PC-9 (cell line): ENCODE measurements at places on chromosomes 5 and 9. TPM values are rescaled to one million over a fixed set of nuclear protein-coding genes. Genes with fewer than 3 reads are reported as not detected.

MEGF10 gene
- not detected in 2 replicates for total RNA-seq

CTXN3 gene
- total RNA-seq = not detected in 2 replicates

PCDHGA8 gene
- total RNA-seq = not detected in 2 replicates

OR1J2 gene
- not detected in 2 replicates for total RNA-seq

TRIM36 gene
- 0.15 and 0.22 TPM in 2 replicates for total RNA-seq

DNA sequence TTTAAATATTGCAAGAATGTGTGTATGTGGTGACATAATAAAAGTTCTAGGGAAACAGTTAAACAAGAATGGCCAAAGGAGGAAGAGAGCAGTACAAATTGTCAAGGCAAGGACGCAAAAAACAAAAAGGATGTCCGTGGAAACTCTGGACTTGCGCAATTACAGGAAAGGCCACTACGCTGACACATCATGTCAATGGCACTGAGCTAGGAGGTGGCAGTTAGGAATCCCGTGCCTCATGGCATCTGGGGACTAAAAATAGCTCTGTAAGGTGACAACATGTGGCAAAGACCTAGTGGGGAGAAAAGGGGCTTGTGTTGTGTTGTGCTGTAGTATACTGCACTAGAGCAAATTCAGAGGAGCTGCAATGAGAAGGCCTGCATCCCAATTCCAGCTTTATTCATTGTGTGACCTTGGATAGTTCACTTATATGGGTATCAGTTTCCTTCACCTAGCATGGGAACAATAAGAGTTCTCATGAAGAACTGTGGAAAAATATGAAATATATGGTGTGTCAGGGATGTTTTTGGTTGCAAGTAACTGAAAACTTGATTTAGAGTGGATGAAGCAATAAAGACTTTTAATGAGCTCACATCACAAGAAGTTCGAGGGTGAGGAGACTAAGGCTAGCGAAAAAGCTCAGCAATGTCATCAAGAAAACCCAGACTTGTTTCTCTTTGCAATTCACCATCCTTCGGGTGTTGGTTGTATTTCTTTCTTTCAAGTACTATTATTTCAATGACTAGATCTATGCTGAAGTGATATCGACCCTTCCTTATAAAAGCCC is 124.1 kb upstream of the STC2 start:
- peak overlapping the region; percentile 100 for H3K27ac ChIP-seq
- H3K27me3 ChIP-seq = no peaks in the 10 kb centered on the region
- DNase-seq = peak; percentile 97
- no peaks in the 10 kb centered on the region for H3K36me3 ChIP-seq

DNA sequence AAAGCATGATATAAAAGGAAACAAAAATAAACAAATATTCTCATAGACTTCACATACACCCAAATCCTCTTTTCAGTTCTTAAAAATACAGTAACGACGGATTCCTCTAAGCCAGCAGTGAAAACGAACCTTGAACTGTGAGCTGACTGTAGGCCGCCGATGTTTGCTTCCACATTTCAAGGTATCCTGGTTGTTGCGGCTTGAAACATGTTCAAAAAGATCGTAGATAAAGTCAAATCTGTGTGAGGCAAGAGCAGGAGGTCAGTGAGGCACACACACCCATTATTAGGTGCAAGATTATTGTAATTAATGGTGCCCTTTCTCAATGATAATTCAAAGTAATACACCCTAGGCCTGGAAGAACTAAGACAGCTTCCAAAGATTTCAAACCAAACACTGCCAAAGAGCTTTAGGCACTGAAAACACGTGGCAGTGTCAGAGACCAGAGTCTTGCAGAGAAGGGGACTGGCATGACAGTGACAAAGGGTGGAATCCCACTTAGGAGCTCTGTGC is 141.2 kb upstream of the RETREG1 start:
- no peak for DNase-seq
- H3K27me3 ChIP-seq = no peaks in the 10 kb centered on the region
- H3K4me1 ChIP-seq = no peaks in the 10 kb centered on the region
- H3K27ac ChIP-seq = no peak overlapping the region

DNA sequence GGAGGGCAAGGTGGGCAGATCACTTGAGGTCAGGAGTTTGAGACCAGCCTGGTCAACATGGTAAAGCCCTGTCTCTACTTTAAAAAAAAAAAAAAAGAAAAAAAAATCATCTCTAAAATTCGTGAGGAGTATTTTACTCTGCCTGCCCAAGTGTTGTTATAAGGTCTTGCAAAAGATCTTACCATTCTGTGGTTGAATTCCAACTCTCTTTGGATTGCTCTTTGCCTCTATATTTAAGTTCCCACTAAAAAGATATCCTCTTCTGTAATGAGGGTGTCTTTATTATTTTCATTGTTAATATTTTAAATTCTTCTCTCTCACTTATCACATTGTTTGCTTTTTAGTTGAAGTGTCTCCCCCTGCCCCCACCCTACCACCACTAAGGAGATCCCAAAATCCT is 33.4 kb downstream of the CREBRF start:
- no peak for DNase-seq
- H3K4me1 ChIP-seq = peaks cover 12% of the 10 kb centered on the region
- no peaks in the 10 kb centered on the region for H3K27me3 ChIP-seq
- peaks cover 6% of the 10 kb centered on the region; the same call in 1 of the 2 replicates for H3K36me3 ChIP-seq
- H3K27ac ChIP-seq = no peak overlapping the region

GRCh38 chr5:157283434-157283833 is 17.5 kb downstream of the CYFIP2 start:
- no peak overlapping the region for H3K4me3 ChIP-seq
- H3K27me3 ChIP-seq = peaks cover 12% of the 10 kb centered on the region; the same call in 1 of the 2 replicates
- no peaks in the 10 kb centered on the region for H3K36me3 ChIP-seq
- H3K4me1 ChIP-seq = no peaks in the 10 kb centered on the region
- no peak for DNase-seq

DNA sequence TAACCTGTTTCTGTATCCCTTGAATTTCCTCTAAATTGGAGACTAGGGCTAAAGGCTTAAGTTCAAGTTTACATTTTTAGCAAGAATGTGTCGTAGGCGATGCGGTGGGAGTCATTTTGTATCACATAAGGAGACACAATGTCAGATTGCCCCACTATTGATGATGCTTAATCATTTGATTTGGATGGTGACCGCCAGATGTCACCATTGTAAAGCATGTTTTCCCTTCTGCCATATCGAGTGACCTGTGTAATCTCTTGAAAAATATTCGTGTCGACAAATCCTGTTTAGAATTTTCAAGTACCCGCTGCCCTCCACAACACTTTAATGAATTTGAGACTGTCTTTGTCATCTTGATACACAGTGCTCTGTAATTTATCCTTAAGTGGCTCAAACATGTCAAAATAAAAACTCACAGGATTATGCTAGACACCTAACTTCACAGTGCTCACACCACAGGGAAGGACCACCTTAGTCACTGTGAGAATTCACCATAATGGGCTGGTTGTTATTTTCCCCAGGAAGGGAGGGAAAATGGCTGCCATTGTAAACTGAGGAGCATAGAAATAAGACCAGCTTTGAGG is 34.5 kb upstream of the SLC46A2 start:
- H3K36me3 ChIP-seq = no peaks in the 10 kb centered on the region
- peak; percentile 38 for DNase-seq
- H3K27me3 ChIP-seq = no peaks in the 10 kb centered on the region
- H3K4me3 ChIP-seq = no peak overlapping the region
- 0 out of 2 replicates have a peak, but pooled peaks cover 4% of the 10 kb centered on the region for H3K4me1 ChIP-seq

- H3K27ac ChIP-seq = no peak overlapping the region
- H3K4me3 ChIP-seq = no peak overlapping the region
- no peak for DNase-seq
- H3K36me3 ChIP-seq = no peaks in the 10 kb centered on the region
- H3K27me3 ChIP-seq = no peaks in the 10 kb centered on the region
Observed at GRCh38 chr5:67187006-67187715, 9.4 kb downstream of the CD180 start.

- H3K4me3 ChIP-seq = no peak overlapping the region
- H3K4me1 ChIP-seq = peaks cover 50% of the 10 kb centered on the region
- H3K27ac ChIP-seq = no peak overlapping the region
- no peaks in the 10 kb centered on the region for H3K36me3 ChIP-seq
- H3K27me3 ChIP-seq = no peaks in the 10 kb centered on the region
Observed at GRCh38 chr9:124293718-124294506, 36.2 kb downstream of the NEK6 start.

GRCh38 chr5:43750809-43751208 is 147.8 kb downstream of the NNT start:
- H3K27me3 ChIP-seq = peaks cover 20% of the 10 kb centered on the region
- no peak overlapping the region for H3K4me3 ChIP-seq
- H3K36me3 ChIP-seq = no peaks in the 10 kb centered on the region
- H3K4me1 ChIP-seq = no peaks in the 10 kb centered on the region
- no peak overlapping the region for H3K27ac ChIP-seq

DNA sequence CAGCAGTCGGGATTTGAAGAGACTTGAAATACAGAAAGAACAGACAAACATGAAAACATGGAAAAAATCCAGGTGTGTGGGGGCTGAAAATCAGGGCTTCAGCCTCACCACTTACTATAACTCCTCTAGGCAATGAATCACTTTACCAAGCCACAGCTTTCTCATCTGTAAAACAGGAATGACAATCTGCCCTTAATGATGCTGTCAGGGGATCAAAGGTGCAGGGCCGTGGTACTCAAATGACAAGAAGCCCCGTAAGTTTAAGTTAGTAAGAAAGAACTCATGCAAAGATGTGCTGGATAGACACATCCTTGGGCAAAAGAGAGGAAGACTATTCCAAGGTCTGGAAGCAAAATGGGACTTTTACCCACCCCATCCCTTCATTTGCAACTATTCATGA is 34.7 kb downstream of the FBXW2 start:
- H3K4me1 ChIP-seq = no peaks in the 10 kb centered on the region
- no peaks in the 10 kb centered on the region for H3K27me3 ChIP-seq
- no peak overlapping the region for H3K27ac ChIP-seq
- 0 out of 2 replicates have a peak, but pooled peaks cover 15% of the 10 kb centered on the region for H3K36me3 ChIP-seq

GRCh38 chr9:22052376-22052945 is 43.4 kb upstream of the CDKN2B start:
- H3K27me3 ChIP-seq = no peaks in the 10 kb centered on the region
- H3K4me3 ChIP-seq = no peak overlapping the region
- H3K4me1 ChIP-seq = peaks cover 27% of the 10 kb centered on the region
- peak overlapping the region; percentile 83 for H3K27ac ChIP-seq
- DNase-seq = peak; percentile 87

DNA sequence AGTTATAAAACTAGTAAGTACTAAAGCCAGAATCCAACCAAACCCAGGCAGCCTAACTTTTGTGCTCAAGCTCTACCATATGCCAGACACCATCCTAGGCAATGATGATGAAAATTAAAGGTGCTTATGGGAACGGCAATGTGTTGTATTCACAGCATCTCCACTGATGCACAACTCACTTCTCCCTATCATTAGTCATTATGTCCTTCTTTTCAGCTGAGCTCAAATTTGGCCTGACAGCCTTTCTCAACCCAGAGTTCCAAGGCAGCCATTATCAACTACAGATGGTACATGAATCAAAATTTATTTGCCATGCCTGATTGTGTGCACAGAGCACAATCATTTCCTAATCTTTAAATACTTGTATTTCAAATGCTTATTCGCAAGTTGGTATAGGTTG is 121.6 kb upstream of the TNPO1 start:
- no peaks in the 10 kb centered on the region for H3K36me3 ChIP-seq
- H3K4me1 ChIP-seq = no peaks in the 10 kb centered on the region
- H3K27me3 ChIP-seq = no peaks in the 10 kb centered on the region

GRCh38 chr5:20522905-20523482 is 535.0 kb upstream of the CDH18 start:
- H3K36me3 ChIP-seq = no peaks in the 10 kb centered on the region
- H3K4me1 ChIP-seq = no peaks in the 10 kb centered on the region
- H3K27ac ChIP-seq = no peak overlapping the region

DNA sequence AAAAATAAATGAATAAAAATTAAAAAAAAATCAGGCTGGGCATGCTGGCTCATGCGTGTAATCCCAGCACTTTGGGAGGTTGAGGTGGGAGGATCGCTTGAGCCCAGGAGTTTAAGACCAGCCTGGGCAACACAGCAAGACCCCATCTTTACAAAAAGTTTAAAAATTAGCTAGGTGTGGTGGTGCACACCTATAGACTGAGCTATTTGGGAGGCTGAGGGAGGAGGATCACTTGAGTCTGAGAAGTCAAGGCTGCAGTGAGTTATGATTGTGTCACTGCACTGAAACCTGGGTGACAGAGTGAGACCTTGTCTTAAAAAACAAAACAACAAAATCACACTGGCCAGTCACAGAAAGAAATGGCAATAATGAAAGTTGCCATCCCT is 3.4 kb upstream of the CNTRL start:
- peak overlapping the region; percentile 59 for H3K27ac ChIP-seq
- no peaks in the 10 kb centered on the region for H3K36me3 ChIP-seq
- H3K4me1 ChIP-seq = peaks cover 15% of the 10 kb centered on the region; the same call in 1 of the 2 replicates
- DNase-seq = no peak
- H3K27me3 ChIP-seq = no peaks in the 10 kb centered on the region

DNA sequence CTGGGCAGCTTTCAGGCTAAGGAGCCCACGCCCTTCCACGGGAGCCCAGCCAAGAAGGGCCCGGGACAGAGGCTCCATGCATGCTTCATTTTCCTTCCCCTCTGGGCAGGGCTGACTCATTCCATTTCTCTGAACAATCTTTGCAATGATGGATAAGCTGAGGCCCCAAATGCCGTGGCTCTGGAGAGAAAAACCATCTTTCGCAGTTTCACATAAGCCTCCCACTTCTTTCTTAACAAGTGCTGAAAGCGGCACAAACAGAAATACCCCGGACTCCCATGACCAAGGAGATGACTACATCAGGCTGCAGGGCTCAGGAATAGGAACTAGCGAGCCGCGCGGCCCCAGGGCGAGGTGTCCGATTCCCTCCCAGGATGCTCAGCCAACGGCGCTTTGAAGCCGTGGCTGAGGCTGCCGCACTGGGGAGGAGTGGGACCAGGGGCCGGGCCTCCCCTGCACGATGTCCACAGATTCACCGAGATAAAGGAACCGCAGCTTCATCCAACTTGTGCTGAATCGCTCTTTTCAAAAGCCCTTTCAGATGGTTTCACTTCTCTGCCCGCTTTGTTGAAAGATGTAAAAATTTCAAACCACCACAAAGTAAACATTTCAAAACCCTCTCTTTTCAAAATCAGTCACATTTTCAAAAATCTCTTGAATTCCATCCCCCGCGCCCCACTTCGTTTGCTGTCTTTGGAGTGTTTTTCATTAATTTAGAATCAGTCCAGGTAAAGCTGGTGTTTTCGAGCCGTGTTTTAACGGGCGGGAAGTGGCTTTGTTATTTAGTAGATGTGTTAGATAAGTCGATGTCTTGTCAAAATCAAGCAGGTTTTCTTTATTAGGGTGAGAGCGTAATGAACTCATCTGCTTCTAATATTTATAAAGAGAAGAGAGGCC is 96.5 kb upstream of the LMX1B start:
- H3K27ac ChIP-seq = no peak overlapping the region
- H3K4me3 ChIP-seq = peak overlapping the region; percentile 36; the same call in 1 of the 2 replicates
- DNase-seq = peak; percentile 62

- H3K4me3 ChIP-seq = no peak overlapping the region
- no peak for DNase-seq
- no peaks in the 10 kb centered on the region; the same call in 1 of the 2 replicates for H3K36me3 ChIP-seq
- H3K4me1 ChIP-seq = no peaks in the 10 kb centered on the region
Observed at GRCh38 chr9:110876929-110877328, 161.3 kb downstream of the LPAR1 start.

- H3K4me1 ChIP-seq = no peaks in the 10 kb centered on the region
- H3K4me3 ChIP-seq = no peak overlapping the region
- H3K27ac ChIP-seq = no peak overlapping the region
Observed at GRCh38 chr5:80703747-80704146, 49.0 kb upstream of the DHFR start.
